ENCODE measurements at places on chromosomes 16 and 17.

- DNase-seq: no peak
Observed at GRCh38 chr17:74343526-74344284, 17.7 kb downstream of the KIF19 start.

GRCh38 chr16:28110977-28111376 lies 47.5 kb upstream of the GSG1L start:
- DNase-seq: no peak

DNA sequence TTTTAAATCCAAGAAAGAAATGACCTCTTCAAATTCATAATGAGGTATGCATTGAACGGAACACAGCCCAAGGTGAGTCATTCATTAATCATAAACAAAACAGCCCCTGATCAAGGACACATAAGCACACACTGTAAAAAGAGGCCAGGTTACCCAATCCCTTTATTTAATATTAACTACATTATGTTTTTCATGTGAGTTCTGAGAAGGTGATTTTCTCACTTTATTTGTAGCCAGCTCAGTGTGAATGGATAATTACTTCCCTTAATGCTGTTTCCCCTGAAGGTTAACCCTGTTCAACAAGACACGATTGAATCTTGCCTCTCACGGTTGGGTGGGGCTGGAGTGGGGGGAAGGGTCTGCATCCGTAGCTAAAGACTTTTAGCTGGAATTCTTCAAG lies 257.3 kb upstream of the SALL1 start:
- no peak for DNase-seq

- no peak for DNase-seq
Observed at GRCh38 chr16:86955136-86955855, 361.9 kb downstream of the C16orf95 start.

DNA sequence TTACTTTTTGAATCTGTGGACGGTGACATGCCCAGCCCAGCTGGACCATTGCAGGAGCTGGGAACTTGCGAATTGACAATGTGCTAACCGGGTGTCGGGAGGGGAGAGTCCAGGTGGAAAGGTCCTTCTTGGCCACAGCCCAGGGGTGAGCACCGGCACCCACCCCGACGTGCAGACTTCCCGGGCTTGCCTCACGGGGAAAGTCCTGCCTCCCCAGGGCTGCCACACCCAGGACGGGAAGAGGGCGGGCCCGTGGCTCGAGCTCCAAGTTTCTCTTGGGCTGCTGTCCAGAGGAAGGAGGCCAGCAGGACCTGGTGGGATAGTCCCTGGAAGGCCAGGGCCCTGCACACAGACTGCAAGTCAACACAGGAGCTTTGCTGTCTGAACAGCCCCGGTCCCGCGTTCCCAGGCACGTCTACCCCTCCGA lies 17.7 kb downstream of the CARD14 start:
- no peak for DNase-seq

All from germinal center (tissue), 1 donor.